T-helper 2 cell treated with Interferon-gamma antibody and Interleukin-4, amounts not matched to agents 5 μg/mL and 100 μg/mL, for 36 hours (primary cell): ENCODE measurements at places on chromosomes 6 and 20.

DNA sequence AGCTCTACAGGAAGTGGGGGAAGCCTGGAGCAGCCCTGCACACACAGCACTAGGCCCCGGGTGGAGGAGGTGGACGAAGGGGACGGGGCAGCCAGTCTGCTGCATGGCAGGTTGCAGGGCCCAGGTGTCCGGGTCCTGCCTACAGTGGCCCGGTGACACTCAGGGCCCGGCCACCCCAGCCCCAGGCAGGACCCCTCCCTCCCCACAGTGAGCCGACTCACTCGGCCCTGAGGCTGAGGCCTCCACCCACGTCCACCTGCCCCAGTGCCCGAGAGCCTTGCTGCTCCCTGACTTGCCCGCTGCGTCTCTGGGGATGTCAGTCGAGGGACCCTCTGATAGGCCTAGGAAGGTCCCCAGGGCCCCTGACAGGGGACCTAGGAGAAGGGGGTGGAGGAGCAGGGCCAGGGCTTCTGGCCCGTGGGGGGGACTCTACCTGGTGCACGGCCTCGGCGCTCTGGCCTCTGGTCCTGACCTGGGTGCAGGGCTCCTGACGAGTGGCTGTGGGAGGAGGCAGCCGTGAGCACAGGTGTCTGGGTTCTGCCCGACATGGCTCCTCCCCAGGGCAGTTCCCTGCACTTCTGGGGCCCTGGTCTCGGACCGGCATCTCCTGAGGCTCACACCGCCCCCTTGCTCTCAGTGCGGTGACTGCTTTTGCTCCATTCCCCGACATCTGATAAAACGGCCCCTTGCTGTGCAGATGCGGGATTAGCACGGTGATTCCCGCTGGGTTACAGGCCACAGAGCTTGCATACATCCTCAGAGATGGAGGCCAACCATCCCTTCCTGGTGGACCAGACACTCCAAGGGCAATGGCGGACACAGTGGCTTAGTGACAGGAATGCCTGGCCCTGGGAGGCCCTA, 20.1 kb downstream of the FRMD1 start:
- no peaks in the 10 kb centered on the region for H3K4me1 ChIP-seq
- H3K4me3 ChIP-seq, result no peak overlapping the region
- DNase-seq, result no peak
- no peaks in the 10 kb centered on the region for H3K27me3 ChIP-seq
- H3K27ac ChIP-seq, result no peak overlapping the region

DNA sequence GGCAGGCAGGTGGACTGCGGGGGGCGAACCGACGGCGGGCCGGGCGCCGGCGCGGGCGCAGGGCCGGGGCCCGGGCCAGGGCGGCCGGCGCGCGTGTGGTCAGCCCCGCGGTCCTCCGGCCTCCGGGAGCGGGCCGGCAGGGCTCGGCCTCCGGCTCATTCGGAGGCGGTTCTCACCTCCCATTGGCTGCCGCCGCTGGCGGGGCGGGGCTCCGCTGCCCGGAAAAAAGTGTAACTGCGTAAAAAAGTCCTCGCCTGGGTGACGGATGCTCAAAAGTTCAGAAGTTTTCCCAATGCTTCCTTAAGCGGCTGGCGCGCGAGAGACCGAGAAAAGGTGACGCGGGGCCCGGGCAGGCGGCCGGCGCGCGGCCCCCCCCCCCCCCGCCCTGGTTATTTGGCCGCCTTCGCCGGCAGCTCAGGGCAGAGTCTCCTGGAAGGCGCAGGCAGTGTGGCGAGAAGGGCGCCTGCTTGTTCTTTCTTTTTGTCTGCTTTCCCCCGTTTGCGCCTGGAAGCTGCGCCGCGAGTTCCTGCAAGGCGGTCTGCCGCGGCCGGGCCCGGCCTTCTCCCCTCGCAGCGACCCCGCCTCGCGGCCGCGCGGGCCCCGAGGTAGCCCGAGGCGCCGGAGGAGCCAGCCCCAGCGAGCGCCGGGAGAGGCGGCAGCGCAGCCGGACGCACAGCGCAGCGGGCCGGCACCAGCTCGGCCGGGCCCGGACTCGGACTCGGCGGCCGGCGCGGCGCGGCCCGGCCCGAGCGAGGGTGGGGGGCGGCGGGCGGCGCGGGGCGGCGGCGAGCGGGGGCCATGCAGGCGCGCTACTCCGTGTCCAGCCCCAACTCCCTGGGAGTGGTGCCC, at the start of gene FOXC1:
TSS of gene FOXC1 (plus strand) at position 268 of the 849 bp plus-strand sequence. CDS start at position 799, 531 bp downstream.
- H3K27ac ChIP-seq, result peak within 1 kb of the TSS; percentile 71
- H3K27me3 ChIP-seq, result peaks cover 63% of the 10 kb centered on the region
- H3K4me3 ChIP-seq, result peak within 1 kb of the TSS; percentile 70
- H3K4me1 ChIP-seq, result peaks cover 21% of the 10 kb centered on the region
- peak; percentile 51 for DNase-seq

DNA sequence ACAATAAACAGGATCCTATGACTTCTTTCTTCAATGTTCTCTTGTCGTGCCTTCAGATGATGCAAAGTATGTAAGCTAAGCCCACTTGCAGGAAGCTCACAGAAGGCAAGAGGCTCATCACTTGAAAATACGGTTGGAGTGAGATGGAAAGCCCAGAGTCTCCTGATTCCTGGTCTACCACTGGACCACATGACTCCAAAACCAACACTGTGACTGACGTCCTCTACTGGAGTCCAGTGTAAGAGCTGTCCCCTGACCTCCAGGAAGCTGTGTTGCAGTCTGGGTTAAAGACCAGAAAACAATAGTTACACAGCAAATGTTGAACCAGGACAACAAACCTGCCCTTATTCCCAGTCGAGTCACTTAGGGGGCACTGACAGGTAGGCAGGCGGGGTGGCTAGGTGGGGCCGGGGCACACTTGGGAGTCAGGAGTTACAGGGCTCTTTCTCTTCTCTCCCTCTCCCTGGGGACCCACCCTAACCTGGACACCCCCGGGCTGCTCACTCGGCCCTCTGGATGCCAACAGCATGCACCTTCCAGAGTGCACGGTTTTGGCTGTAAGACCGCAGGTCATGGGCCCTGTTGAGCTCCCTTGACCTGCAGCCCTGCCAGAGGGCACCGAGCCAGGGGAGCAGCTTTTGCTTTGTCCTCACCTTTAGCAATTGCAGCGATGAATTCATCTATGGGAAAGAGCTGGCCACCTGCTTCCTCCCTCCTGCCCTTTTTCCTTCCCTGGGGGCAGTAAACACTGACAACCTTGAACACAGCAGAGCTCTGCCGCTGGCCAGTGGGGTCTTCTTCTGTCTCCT, 7.4 kb downstream of the PCK1 start:
- H3K4me1 ChIP-seq, result no peaks in the 10 kb centered on the region
- H3K4me3 ChIP-seq, result no peak overlapping the region
- no peak overlapping the region for H3K27ac ChIP-seq
- peaks cover 2% of the 10 kb centered on the region for H3K27me3 ChIP-seq
- H3K36me3 ChIP-seq, result no peaks in the 10 kb centered on the region

GRCh38 chr6:80276861-80277260, 170.4 kb downstream of the BCKDHB start:
- DNase-seq, result no peak
- H3K4me3 ChIP-seq, result no peak overlapping the region
- no peak overlapping the region for H3K27ac ChIP-seq
- no peaks in the 10 kb centered on the region for H3K36me3 ChIP-seq
- no peaks in the 10 kb centered on the region for H3K27me3 ChIP-seq

GRCh38 chr20:6828794-6829423, 61.4 kb downstream of the BMP2 start:
- peak; percentile 6 for DNase-seq
- H3K4me3 ChIP-seq, result no peak overlapping the region
- H3K36me3 ChIP-seq, result no peaks in the 10 kb centered on the region
- no peak overlapping the region for H3K27ac ChIP-seq

GRCh38 chr6:135875446-135875845, 23.9 kb downstream of the PDE7B start:
- peaks cover 50% of the 10 kb centered on the region for H3K4me1 ChIP-seq
- H3K36me3 ChIP-seq, result peaks cover 25% of the 10 kb centered on the region
- peak overlapping the region; percentile 22 for H3K27ac ChIP-seq
- no peak for DNase-seq
- no peaks in the 10 kb centered on the region for H3K27me3 ChIP-seq
- peak overlapping the region; percentile 0 for H3K4me3 ChIP-seq

- H3K4me3 ChIP-seq, result peak overlapping the region; percentile 91
- H3K36me3 ChIP-seq, result peaks cover 41% of the 10 kb centered on the region
- peaks cover 34% of the 10 kb centered on the region for H3K4me1 ChIP-seq
- H3K27ac ChIP-seq, result peak overlapping the region; percentile 94
Observed at GRCh38 chr6:13615792-13616120, 621 bp downstream of the NOL7 start.

GRCh38 chr6:319177-320131, 27.2 kb downstream of the DUSP22 start:
- no peaks in the 10 kb centered on the region for H3K27me3 ChIP-seq
- peak; percentile 27 for DNase-seq
- peaks cover 2% of the 10 kb centered on the region for H3K36me3 ChIP-seq
- H3K4me1 ChIP-seq, result peaks cover 29% of the 10 kb centered on the region
- no peak overlapping the region for H3K4me3 ChIP-seq
- H3K27ac ChIP-seq, result peak overlapping the region; percentile 42

DNA sequence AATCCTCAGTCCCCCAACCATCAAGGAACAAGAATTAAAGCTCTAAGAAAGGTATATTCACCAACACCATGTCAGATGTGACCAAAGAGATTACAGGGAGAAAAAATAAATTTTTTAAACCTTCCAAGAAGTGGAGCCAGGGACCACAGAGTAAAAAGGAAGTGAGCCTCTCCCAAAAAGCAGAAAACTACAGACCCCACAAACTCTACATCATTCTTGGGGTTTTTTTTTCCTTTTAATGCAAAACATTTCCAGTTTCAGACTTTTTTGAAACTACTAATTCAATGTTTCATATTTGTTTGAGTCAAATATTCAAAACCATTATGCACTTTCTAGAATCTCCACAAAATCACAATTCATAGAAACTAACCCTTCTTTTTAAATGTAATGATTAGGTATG, 6.8 kb upstream of the IL17F start:
- no peaks in the 10 kb centered on the region for H3K36me3 ChIP-seq
- no peak overlapping the region for H3K4me3 ChIP-seq
- H3K27ac ChIP-seq, result no peak overlapping the region
- H3K27me3 ChIP-seq, result peaks cover 47% of the 10 kb centered on the region
- no peak for DNase-seq

DNA sequence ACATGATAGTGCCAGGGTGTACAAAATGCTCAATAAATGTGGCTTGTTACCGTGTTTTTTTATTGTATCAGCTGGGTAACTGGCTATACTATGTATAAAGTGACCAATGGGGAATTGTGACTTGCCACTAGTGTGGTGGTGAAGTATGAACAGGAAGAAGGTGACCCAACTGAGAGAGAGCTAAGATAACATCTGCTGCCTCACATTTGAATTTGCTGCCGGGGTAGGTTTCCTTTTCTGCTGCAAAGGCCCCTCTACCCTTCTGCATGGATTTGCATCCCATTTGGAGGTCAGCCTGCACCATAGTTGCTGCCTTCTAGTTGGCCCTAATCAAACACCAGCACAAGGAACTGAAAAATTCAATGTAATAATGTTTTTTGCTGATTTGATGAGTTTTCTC, 24.1 kb downstream of the IL17A start:
- no peaks in the 10 kb centered on the region for H3K36me3 ChIP-seq
- no peak overlapping the region for H3K27ac ChIP-seq
- peaks cover 42% of the 10 kb centered on the region for H3K27me3 ChIP-seq
- DNase-seq, result no peak

DNA sequence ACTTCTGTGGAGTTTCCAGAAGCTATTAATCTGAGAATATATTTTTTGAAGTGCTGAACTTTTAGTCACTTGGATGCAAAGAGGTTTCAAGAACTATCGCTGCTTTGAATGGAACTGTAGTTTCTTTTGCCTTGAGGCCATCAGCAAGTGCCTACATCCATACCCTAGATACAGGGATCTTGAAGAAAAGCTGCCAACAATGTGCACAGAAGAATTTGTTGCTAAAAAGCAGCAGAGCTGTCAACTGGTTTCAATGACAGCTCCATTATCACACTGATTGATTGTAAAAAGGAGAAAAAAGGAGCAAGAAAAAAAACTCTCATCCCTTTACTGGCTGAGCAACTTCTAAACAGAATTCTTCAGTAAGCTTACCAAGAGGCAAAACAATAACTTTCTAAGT, 251.0 kb upstream of the NRSN1 start:
- DNase-seq, result no peak
- no peaks in the 10 kb centered on the region for H3K36me3 ChIP-seq
- H3K27ac ChIP-seq, result no peak overlapping the region

- DNase-seq, result peak; percentile 24
- peak overlapping the region; percentile 39 for H3K4me3 ChIP-seq
- H3K27me3 ChIP-seq, result no peaks in the 10 kb centered on the region
- no peak overlapping the region for H3K27ac ChIP-seq
- no peaks in the 10 kb centered on the region for H3K36me3 ChIP-seq
Observed at GRCh38 chr6:11785415-11785773, 6.8 kb upstream of the ADTRP start.

- no peak overlapping the region for H3K4me3 ChIP-seq
- no peak for DNase-seq
- H3K27ac ChIP-seq, result no peak overlapping the region
Observed at GRCh38 chr6:161369339-161369738, 95.5 kb upstream of the AGPAT4 start.

- H3K27me3 ChIP-seq, result no peaks in the 10 kb centered on the region
- H3K4me1 ChIP-seq, result peaks cover 18% of the 10 kb centered on the region
- H3K4me3 ChIP-seq, result no peak overlapping the region
- H3K36me3 ChIP-seq, result peaks cover 10% of the 10 kb centered on the region
- DNase-seq, result peak; percentile 1
Observed at GRCh38 chr20:1338096-1338495, 9.2 kb upstream of the SDCBP2 start.

GRCh38 chr6:55047451-55048044, 126.8 kb upstream of the HCRTR2 start:
- no peaks in the 10 kb centered on the region for H3K4me1 ChIP-seq
- H3K4me3 ChIP-seq, result no peak overlapping the region
- no peak for DNase-seq
- H3K27me3 ChIP-seq, result no peaks in the 10 kb centered on the region
- no peaks in the 10 kb centered on the region for H3K36me3 ChIP-seq

- H3K4me1 ChIP-seq, result peaks cover 6% of the 10 kb centered on the region
- no peak overlapping the region for H3K4me3 ChIP-seq
- H3K27me3 ChIP-seq, result no peaks in the 10 kb centered on the region
Observed at GRCh38 chr20:36886859-36887751, 11.2 kb downstream of the TLDC2 start.

DNA sequence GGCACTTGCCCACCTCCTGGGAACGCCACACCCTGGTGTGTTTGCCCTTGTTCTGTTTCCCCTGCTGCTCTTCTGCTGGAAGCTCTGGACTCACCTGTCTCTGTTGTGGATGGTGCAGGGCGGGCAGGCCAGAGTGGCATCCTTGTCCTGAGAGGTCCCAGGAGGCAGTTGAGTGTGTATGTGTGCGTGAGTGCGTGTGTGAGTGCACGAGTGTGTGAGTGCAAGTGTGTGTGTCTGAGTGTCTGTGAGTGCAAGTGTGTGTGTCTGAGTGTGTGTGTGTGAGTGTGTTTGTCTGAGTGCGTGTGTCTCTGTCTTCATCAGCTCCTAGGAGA, 12.2 kb downstream of the IGF2R start:
- peak overlapping the region; percentile 79 for H3K4me3 ChIP-seq
- no peaks in the 10 kb centered on the region for H3K27me3 ChIP-seq
- peak overlapping the region; percentile 93 for H3K27ac ChIP-seq
- H3K4me1 ChIP-seq, result peaks cover 77% of the 10 kb centered on the region
- H3K36me3 ChIP-seq, result peaks cover 3% of the 10 kb centered on the region
